ENCODE measurements at places on chromosomes 5 and 9.

DNA sequence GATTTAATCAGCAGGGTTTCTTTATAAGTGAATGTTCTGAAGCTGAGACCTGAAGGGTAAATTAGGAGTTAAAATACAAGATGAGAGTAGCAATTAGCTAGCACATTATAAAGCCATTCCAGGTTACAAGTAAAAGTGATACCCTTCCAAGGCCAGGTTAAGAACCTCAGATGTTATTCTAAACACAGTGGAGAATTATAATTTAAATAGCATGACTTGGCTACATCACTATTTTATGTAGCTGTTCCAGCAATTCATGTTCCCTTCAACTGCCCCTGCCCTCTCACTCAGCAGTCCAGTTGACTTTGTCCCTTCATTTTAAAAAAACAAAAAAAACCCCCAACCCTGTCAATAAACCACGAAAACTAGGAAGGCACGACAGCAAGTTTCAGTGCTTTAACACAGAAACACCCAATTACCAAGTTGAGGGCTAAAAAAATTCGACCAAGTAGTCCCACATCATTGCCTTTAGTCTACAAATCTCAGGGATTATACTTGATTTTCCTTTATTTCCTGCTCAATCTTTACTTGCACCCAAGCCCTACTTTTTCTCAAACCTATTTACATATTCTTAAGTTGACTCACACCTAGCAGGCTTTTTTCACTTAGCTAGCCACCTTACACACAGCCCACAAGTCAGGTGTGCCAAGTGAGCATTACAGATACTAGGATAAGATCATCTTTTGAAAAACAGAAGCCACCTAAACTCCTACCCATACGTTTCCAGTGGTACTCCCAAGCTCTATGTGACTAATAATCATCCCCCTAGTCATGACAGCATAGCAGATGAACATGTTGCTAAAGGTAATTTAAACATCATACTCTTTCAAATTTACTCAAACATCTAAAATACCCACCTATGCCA, 3.4 kb downstream of the RPL37 start:
- peak; percentile 44 for DNase-seq

DNA sequence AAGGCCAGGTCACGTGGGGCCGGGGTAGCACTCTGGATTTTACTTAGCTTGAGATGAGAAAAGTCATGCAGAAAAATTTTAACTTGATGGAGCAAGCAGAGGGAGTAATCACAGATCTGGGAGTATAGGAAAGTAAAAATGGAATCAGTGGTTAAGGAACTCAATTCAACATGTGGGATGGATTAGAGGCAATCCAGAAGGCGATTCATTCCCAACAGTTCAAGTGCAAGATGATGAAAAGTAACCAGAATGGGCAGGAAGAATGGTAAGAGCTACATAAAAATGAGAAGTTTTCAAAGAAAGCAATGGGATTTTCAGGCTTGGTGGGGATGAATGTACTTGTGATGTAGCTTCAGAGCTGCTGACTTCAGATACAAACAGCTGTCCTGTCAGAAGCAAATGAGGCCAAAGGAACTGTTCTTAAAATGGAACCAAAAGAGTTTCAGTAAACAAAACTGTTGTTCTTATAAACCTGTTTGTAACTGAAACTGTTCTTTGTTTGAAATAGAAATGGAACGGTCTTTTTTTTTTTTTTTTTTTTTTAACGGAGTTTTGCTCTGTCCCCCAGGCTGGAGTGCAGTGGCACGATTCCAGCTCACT, 5.6 kb upstream of the SEC24A start:
- no peak for DNase-seq

- no peak for DNase-seq
Measured at GRCh38 chr9:117742131-117742530, 37.9 kb downstream of the TLR4 start.

- DNase-seq, result no peak
Measured at GRCh38 chr5:61263561-61264272, 68.3 kb upstream of the ZSWIM6 start.

GRCh38 chr9:109442716-109443115, 55.4 kb downstream of the PTPN3 start:
- DNase-seq, result no peak

- DNase-seq, result no peak
Measured at GRCh38 chr5:40485021-40485998, 194.4 kb upstream of the PTGER4 start.

DNA sequence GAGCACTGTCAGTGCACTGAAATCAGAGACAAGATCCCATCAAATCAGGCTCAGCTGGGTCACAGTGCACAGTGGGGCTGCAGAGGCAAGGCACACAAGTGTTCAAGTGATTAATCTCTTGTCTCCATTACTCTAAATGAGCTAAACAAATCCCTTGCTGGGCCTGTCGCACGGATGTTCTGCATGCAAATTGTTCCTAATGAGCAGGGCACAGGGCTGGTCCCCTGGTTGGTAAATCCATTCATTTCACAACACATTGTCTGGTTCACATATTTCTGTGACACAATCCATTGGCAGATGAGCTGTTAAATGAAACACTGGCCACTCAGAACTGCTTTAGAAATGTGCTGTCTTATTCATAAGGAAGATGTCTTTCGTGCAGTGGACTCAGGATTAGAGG, 167.9 kb upstream of the BRINP1 start:
- DNase-seq, result no peak

DNA sequence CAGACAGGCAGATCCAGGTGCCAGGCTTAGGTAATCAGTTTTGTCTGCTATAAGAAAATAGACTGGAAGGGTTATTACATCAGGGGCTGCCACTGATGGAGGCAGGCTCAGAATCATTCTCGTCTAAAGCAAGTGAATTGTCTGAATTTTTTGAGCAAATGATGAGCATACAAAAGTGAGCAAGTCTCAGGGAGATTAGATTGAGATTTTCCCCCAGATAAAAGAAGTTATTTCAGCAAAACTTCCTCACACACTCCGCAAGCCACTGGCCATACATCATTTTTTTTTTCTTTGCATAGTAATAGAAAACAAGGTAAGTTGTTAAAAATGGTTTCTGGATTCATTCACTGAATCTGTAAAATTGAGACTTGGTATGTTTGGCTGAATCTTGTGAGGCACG, 52.9 kb downstream of the ZNF462 start:
- no peak for DNase-seq

DNA sequence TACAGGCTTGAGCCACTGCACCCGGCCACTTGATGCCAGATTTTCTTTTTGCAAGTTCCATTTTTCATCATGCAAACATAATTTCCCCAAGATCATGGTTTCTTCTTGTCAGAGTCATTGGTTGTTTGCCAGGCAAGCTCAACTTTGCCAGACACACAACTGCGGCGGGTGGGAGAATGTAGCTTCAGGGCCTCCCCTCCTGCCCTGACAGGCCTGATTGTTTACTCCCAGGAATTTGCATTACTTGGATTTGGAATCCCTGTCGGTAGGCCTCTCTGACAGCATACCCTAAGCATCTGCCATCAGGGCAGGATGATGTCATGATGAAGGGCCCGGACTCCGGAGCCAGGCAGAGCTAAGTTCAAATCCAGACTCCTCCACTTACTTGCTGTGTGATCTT, 15.1 kb downstream of the RPS14 start:
- no peak for DNase-seq

- DNase-seq, result no peak
Measured at GRCh38 chr9:126834672-126835071, 25.8 kb upstream of the ZBTB34 start.

DNA sequence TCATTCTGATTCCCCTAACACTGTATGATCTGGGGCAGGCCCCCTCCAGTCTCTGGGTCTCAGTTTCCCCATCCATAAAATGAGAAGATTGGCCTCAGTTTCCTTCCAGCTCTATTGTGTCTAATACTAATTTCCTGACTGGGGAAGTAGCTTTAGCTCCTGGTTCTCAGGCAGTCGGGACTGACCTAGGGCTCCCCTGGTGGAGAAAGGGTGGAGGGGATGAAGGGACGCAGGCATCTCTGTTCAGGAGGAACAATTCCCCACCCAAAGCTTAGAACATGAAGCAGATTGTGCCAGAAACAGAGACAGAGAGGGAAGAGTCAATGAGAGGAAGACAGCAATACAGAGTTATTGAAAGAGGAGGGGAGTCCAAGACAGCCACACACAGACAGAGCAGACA, 14.2 kb upstream of the PTGS1 start:
- no peak for DNase-seq

GRCh38 chr9:132367613-132368313, 13.0 kb upstream of the SETX start:
- no peak for DNase-seq

- no peak for DNase-seq
Measured at GRCh38 chr5:31225118-31225517, 31.6 kb downstream of the CDH6 start.

DNA sequence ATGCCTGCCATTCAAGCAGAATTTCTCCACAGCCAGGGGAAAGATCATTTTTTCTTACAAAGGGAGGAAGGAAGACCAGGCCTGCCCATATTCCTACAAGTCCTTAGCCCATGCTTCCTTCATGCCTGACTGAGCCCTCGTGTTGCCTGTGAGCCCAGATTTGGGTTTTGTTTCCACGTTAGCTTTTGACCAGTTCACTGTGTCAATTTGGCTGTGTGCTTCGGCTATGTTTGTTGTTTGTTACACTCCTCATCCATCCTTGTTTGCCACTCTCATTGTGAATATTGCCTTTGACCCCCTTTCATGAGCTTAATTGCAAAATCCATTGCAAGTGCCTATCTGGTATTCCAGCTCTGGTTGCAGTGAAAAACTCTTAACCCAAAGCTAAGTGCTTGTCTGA, 84.7 kb upstream of the RIOK2 start:
- no peak for DNase-seq

DNA sequence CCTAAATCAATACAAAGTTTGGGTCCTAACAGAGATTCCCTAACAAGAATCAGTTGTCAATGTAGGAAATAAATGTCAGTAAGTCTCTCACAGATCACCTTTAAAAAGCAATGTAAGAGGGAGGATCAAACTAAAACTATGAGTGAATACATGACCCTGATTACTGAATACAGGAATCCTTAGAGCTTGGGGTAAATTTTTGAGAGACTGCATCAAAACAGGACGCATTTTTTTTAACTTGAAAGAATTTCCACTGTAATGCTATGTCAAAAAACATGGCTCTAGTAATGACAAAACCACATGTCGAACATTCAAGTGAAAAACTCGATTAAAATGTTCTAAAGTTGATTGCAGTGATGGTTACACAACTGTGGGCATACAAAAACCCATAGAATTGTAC, 21.9 kb downstream of the ZDHHC21 start:
- DNase-seq, result no peak

DNA sequence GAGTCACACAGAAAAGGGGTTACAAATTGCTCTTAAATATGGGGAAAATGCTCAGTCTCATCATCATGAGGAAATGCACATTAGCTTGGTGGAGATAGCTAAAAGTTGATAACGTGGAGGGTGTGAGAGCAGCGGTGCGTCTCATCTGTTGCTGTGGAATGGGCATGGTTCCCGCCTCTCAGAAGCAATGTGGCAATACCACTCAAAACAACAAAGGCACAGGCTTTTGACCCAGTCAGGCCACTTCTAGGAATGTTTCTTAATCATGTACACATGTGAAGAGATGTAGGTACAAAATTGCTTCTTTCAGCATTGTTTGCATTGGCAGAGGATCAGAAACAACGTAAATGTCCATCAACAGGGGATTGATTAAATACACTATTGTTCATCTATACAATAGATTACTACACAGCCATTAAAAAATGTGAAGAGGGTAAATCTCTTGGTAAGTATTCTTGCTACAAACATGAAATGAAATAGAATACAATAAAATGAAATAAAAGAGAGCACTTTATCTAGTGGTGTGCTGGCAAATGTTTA, 212.6 kb upstream of the MSX2 start:
- DNase-seq, result no peak

GRCh38 chr9:27427272-27427643, 96.8 kb upstream of the IFNK start:
- DNase-seq, result no peak

DNA sequence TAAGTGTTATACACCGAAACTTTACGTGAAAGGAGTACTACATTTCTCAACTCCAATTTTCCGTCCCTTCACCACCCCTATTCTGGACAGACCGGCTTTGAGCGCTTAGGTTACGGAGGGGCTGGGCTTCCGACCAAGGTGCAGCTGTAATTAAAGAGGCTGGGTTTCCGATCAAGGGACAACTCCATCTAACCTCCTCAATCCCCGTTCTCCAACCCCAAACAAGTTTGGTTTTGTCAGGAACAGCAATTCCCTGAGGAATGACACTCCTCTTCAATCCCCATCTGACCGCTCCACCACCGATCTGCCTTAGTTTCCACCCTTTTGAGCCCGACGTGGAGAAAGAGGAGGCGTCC, 577 bp downstream of the TUT7 start:
- DNase-seq, result peak; percentile 50

GRCh38 chr9:22100626-22101025, 91.5 kb upstream of the CDKN2B start:
- no peak for DNase-seq

GRCh38 chr9:68720656-68721313, 15.7 kb downstream of the PIP5K1B start:
- no peak for DNase-seq

GRCh38 chr5:149765932-149766331, 35.8 kb downstream of the PPARGC1B start:
- DNase-seq, result no peak

DNA sequence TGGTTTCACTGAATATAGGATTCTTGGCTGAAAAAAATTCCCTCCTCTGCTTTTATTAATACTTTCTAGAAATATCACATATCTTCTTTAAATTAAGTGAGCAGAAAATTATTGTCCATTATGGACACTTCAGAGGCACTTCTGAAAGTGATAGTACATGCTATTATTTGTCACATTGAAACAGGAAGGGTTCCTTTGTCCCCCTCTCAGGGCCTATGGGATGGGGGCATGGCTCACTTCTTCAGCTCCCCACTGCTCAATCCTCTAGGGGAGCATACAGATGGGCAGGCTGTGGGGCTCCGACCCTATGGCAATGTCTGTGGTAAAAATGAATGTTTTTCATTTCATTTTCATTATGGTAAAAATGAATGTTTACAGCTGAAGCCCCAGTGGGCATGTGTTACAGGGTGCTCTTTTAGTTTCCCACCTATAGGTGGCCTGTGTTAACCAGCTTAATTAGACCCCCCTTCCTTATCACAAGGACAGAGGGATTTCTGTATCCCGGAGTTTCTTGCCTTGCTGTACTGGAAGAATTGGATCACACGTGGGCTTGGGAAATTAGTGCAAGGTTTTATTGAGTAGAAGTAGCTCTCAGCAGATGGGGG, 1225.2 kb downstream of the PTPRD start:
- no peak for DNase-seq

DNA sequence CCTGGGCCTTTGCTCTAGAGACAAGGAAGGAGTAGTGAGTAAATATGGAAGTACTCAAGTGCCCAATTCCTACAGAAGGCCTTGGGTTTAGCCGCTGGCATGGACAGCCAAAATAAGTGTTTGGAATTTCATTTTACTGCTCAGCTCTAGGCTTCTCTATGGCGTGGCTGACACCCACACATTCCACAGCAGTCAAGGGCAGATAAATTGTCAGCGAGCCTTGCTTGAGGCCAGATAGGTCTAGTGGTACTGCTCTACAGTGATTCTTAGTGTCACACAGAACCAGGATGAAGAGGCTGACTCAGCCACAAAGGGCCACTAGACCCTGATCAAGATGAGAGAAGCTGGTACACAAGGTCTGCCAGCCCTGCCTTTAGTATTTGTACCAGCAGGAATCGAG, 111.0 kb upstream of the NFIB start:
- DNase-seq, result no peak

Measured in stimulated activated CD4-positive, alpha-beta T cell treated with anti-CD3 and anti-CD28 coated beads, Interleukin-15, amount 100 ng/mL, for 24 hours (primary cell).